Activated T-helper 2 cell treated with anti-CD3 and anti-CD28 coated beads, Interferon-gamma antibody, Interleukin-2, Interleukin-4, amounts not matched to agents 10 μg/mL and 5 μg/mL and 100 μg/mL, durations not matched to agents 14 hours and 24 hours and 36 hours (primary cell): ENCODE measurements at places on chromosomes 6 and 20. TPM values are rescaled to one million over a fixed set of nuclear protein-coding genes. Genes with fewer than 3 reads are reported as not detected.

- no peak for DNase-seq
Measured at GRCh38 chr6:117947234-117947633, 40.2 kb downstream of the SLC35F1 start.

DNA sequence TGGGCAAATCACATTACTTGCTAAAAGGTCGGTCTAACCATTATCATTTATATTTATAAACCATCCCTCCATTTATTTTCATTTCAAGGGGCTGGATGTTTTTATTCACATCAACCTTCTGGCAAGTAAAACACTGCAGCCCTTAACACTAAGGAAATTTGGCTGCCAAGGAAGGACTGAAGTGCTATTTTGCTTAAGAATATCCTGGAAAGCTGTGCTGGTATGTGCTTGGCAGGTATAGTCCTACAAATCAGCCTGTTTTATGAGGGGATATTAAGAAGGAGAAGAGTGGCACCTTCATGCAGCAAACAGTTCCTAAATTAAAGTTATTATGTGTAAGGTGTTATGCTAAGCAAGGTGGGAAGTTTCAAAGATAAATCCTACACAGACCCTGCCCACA, 9.8 kb downstream of the PHACTR2 start:
- DNase-seq = no peak

- DNase-seq = no peak
Measured at GRCh38 chr6:43077981-43078511, 1.9 kb downstream of the PTK7 start.

- DNase-seq = no peak
Measured at GRCh38 chr20:60857708-60858107, 394.4 kb upstream of the CDH4 start.

DNA sequence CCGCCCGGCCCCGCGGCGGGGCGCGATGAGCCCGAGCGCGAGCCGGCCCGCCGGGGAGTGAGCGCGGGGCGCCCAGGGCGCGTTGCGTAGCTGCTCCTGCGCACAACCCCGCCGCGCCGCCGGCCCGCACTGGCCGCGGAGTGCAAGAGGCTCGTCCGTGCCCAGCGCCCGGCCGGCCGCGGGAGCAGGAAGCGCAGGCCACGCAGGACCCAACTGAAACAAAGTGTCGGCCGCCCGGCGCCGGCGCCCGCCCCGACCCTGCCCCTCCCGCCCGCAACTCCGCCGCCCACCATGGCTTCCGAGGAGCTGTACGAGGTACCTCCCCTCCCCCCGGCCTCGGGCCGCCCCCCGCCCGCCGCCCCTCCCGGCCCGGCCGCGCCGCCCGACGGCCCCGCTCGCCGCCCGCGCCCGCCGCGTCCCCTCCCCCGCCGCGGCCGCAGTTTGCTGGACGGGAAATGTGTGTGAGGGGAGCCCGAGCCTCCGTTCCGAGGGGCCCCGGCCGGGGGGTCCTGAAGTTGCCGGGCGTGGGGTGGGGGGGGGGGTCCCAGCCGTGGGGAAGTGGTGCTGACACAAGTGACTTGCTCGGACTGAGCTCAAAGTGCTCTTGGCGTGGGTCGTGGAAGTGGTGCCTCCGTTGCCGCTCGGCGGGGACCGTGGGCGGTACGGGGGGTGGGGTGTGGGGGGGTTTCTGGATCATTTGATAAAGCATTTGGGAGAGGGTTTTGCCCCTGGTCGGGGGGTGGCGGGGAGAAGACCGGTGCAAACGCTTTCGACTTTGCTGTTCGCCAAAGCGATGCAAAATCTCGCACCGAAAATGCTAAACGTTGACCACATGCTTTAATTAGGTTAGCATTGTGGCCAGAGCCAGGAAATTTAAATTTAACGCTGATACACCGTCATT, 539 bp downstream of the CDYL start:
- DNase-seq = peak; percentile 16

GRCh38 chr20:36532822-36533221, 8.5 kb upstream of the MYL9 start:
- no peak for DNase-seq

DNA sequence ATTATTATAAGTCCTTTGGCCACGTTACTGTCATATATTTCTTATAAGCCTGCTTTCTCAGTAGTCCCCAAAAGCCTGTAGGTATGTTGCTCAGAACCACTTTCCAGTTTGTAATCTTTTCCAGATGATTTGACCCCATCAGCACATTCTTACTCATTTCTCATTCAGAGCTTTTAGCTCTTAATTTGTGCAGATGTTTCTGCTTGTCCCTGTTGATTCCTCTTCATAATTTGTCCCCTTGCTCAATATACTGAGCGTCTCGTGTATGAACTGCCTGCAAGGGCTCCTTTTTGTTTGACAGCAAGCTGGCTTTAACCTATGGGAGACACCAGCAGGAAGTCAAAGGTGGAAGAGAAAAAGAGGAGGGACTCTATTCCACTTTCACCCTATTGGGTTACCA, 733.8 kb upstream of the GJE1 start:
- no peak for DNase-seq

DNA sequence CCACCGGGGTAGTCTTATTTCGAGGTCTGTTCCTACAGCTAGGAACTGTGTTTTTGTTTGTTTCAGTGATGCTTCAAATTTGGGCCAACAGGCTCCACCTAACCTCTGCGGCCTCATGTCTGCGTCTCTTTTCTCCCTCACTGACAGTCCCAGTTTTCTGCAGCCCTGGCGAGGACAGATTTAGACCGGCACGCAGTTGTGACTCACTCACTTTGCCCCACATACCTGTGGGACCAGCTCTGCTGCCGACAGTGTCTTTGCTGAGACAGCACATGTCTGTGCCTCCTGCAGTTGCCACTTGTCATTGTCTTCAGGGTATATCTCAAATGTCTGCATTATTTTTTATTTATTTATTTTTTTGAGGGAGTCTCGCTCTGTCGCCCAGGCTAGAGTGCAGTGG, 29.2 kb downstream of the OSBPL2 start:
- DNase-seq = no peak

DNA sequence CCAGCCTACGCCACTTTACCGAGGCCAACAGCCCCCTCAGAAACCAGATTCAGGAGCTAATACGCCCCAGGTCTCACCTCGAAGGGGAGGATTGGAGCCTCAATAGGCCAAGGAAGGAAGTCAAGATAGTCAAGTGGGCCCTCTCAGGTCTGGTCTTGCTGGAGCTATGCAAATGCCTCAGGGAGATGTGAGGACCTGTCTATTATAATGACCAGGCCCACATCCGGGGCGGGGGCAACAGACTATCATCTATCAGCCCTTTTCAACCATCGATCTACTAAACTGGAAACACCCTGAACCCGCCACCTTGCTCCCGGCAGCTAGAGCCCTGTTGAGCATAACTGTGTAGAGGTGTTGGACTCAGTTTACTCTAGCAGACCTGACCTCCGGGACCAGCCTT, 12.7 kb upstream of the GSTA3 start:
- no peak for DNase-seq

- DNase-seq = no peak
Measured at GRCh38 chr6:164151161-164152120, 736.9 kb downstream of the QKI start.

DNA sequence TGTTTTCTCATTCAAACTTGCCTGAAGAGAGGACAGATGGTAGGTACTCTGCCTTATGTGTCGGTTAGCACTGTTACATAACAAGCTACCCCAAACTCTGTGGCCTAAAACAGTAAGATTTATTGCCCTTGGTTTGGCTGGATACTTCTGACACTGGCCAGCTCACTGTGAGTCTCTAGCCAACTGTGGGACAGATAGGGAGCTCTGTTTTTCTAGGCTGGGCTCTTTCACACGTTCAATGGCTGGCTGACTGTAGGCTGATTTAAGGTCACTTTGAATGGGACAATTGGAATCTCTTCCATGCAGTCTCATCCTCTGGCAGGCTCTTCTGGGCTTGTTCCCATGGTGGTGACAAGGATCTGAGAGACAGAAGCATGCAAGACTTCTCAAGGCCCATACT, 39.4 kb upstream of the JAG1 start:
- DNase-seq = no peak

DNA sequence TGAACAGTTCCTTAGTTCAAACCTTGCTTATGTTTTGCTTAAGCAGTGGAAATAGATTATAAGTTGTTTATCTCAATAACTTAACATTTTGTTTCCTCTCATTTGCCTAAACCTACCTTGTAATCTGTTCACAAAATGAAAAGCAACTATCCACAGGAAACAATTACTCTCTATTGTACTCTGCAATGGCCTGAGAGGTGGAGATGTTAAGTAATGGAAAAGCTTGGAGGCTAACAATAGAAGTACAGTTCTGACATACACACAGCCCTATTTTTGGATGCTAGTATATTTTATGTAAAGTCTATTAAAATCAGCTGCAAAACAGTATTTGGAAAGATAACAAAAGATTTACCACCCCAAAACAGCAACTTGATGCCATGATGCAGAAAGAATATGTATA, 82.1 kb downstream of the TINAG start:
- DNase-seq = no peak

MLN gene
- total RNA-seq = not detected in 2 replicates

ZNF165 gene
- 0.34 TPM in 2 replicates for total RNA-seq

GSTA1 gene
- not detected in 2 replicates for total RNA-seq

CST7 gene
- 115 and 121 TPM in 2 replicates for total RNA-seq

CPXM1 gene
- 1.3 and 1.5 TPM in 2 replicates for total RNA-seq

CST4 gene
- not detected in 2 replicates for total RNA-seq

SLC17A1 gene
- total RNA-seq = 0.32 and 0.34 TPM in 2 replicates
